ENCODE measurements at places on chromosomes 6 and 20.

DNA sequence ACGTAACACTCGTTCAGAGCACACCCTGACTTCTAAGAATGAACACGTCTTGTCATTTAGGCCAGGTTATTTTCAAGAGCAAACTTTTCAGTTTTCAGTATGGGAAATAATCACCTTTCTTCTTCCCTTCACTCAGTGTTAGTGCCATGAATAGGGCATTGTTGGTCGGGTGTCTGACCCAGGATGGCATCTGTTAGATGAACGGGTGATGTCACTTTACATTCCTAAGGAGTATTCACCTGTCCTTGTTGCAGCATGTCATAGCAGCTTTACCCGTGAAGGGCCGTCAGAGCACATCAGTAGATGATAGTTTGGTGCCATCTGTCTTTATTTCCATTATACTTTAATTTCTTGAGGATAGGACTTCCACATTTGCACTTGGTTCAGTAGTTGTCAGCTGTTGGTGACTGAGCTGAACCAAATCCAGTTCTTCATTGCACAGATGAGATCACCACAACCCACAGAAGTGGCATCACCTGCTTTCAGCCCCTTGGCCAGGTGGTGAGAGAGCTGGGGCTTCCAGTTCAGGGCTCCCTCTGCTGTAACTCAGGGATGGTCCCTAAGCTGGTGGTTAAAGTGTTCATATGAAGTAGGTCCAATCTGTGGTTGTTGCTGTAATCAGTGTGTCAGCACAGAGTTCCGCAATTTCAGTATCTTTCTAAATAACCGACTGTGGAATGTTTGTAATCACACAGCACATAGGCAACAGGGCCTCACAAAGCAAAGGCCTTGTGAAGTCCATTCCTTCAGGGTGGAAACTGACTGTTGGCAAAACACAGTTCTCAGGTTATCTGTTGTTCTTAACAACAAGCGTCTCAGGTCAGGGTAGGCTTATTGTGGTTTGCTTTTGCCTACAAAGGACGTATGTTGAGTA lies 68.2 kb downstream of the FAM120B start:
- DNase-seq: no peak

DNA sequence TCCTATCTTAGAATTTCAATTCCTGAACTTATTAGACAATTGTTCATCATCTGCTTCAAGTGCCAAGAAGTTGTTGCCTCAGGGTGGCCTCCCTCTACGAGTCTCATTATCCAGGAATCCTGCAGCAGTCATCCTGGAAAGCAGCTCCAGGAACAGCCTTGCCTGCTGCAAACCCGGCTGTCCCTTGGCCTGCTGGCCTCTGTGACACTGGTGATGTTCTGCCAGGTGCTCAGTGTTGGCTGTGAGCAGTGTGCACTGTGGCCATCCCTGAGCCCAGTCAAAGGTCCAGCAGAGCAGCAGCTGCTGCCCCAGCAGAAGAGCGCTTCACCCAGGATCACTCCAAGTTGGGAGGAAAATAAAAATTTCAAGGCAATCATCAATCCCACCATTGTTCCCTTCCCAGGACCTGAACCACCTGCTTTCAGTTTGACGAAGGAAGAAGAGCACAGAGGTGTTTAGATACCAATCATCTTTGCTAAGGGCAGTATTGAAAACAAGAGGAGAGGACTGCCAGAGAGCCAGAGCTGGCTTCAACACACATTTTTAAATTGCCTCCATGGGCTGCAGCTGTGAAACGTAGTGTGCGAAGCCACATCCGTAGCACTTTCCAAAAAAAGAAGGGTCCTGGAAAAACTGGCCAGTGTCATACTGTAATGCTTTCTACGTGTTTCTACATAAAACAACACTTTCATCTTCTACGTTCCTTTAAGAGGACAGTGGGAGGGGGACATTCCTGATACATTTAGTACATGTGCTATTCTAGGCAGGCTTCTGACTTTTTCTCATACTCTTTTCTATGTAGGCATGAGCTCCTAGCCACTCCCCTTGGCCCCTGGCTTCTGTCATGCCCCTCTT lies 7.2 kb upstream of the FAM50B start:
- DNase-seq: no peak

DNA sequence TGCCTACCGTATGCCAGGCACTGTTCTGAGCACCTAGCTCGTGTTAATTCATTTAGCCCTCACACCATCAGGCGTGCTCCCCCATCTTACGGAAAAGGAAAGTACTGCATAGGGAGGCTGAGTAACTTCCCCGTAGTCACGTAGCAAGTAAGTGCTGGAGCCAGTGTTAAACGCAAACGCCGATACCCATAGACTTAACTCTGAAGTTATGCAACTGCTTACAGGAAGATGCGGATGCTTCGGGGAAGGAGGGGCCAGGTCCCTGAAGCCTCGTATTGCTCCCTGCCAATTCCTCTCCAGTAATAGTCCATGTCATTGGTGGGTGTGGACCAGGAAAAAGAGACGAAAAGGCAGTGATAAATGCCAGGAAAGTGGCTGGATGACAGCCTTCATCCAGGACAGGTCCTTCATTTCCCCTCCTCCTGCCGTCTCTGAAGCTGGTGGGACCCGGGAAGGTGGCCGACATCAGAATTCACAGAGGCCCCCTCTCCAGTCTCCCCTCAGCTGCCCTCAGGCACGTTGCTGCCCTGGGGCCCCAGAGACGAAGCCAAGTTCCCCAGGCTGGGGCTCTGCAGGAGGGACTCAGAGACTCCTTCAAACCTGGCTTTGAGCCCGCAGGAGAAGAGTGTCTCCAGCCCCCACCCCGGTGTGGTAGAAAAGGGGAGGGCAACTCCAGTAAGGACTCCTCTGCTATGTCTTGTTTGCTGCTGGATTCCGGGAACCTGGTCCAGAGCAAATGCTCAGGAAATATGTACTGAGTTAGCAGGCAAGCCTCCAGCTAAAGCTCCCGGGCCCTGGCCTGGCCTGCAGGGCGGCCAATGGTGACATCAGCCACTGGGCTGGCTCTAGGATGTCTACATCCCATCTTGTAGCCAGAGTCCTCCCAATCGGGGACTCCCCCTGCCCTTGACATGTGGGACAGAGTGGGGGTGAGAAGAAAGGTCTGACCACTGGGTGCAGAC lies 37.8 kb downstream of the RAB44 start:
- DNase-seq: no peak

GRCh38 chr6:147508042-147508865 lies at the start of gene SAMD5:
Gene SAMD5 (plus strand): TSS chr6:147508690. CDS start chr6:147508929, 239 bp downstream.
- DNase-seq: no peak

GRCh38 chr6:157552081-157552747 lies 171.2 kb downstream of the ZDHHC14 start:
- no peak for DNase-seq

DNA sequence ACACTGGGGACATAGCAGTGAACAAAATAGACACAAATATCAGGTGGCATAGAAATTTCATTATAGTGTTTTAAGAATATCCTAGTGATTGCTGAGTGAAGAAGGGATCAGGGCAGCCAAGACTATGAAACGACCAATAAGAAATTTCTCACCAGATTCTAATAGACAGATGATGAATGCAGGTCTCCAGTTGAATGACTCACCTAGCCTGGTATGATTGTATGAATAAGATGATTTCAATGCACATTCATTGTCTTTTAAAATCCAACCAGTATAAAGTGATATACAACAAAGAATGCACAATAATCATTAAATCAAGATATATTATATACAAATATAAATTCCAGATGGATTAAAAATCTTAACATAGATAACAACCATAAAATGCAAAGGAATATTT lies 124.5 kb upstream of the TENT5A start:
- no peak for DNase-seq

DNA sequence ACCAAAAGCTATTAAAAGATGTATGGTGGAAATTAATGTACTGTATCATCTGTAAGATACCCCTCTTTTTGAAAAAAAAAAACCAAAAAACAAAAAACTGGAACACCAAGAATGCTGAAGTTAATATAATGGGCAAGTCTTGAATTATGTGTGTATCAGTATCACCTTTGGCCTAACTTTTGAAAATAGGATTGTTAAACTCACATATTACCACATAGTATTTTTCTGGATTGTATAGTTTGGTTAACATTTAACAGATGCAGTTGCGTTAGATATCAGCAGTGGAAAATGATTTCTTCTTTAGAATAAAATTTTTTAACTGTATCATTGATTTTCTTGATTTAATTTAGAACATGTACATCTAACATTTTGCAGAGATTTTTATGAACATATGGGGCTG lies 118.5 kb downstream of the LRRC1 start:
- no peak for DNase-seq

GRCh38 chr6:37878150-37878710 lies 58.7 kb downstream of the ZFAND3 start:
- DNase-seq: no peak

- no peak for DNase-seq
Measured at GRCh38 chr6:89364586-89364985, 12.1 kb upstream of the UBE2J1 start.

DNA sequence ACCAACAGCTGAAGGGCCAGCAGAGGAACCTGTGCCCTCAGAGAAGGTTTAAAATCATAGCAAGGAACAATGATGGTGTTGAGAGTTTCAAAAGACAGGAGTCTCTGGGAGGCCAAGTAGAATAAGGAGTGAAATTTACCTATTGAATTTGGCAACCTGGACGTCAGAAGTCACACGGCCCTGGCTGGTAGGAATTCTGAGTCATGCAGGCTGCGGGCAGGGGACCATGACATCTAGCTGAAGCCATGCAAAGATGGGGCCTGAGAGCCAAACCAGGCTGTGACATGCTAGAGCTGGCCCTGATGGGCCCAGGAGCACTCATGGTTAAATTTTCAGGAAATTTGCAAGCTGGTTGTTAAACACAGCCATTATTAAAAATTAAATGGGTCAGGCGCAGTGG lies 64.0 kb upstream of the SNX9 start:
- no peak for DNase-seq

DNA sequence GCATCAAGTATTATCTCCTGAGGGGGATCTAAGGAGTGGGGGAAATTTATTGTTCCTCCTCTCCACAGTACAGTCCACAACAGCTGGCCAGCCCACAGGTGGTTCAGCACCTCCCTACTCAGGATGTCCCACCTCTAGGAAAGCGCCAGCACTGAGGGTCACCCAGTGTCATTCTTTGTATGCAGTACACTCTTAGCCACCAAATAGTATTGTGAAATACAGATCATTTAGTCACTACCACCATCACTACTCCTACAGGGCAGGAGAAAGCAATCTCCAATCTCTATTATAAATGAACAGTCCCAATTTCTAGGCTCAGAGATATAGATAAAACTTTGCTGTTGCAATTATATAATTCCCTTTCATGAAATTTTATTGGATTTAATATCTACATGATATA lies 6.3 kb upstream of the ZNF76 start:
- no peak for DNase-seq

- no peak for DNase-seq
Measured at GRCh38 chr20:61437280-61438206, 185.5 kb downstream of the CDH4 start.

GRCh38 chr6:98946879-98947410 lies 801 bp downstream of the FBXL4 start:
- DNase-seq: no peak
